ENCODE measurements at places on chromosomes 5 and 9.

DNA sequence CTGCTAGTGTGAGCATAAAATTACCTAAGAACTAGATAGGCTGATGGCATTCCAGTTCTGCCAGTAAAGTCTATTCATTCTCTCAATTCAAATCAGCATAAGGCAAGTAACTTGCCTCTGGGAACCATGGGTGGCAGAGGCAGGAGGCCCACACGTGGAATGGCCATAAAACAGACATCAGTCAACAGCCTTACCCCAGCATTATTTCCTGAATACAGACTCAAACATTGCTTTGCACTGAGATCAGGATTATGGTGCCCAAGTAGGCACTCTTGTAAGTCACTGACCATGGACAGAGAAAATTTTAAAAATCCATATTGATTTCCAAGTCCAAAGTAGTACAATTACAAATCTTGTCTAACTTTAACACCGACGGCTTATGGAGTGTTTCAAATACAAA lies 157.7 kb downstream of the NR2F1-AS1 start:
- DNase-seq, result no peak

- no peak for DNase-seq
Measured at GRCh38 chr9:132525308-132526023, 56.9 kb upstream of the BARHL1 start.

GRCh38 chr9:89026876-89027275 lies 35.6 kb downstream of the S1PR3 start:
- DNase-seq, result no peak

DNA sequence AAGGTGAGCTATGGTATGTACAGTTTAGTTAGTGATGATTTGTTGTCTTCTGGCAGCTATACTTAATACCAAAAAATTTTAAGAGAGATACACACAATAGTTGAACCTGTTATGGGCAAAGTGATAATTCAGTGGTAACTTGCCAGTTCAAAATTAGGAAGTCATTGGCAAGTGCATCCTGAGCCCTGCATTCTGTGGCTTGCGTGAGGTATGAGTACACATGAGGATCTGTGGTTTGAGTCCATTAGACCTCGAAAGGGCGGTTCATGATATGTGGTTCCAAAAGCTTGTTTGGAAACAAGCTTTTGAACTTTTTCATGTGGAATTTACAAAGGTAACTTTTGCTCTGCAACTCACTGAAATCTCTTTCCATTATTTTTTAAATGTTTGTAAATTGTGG lies 47.0 kb downstream of the GPR21 start:
- no peak for DNase-seq

- no peak for DNase-seq
Measured at GRCh38 chr9:69223605-69224004, 49.5 kb downstream of the TJP2 start.

DNA sequence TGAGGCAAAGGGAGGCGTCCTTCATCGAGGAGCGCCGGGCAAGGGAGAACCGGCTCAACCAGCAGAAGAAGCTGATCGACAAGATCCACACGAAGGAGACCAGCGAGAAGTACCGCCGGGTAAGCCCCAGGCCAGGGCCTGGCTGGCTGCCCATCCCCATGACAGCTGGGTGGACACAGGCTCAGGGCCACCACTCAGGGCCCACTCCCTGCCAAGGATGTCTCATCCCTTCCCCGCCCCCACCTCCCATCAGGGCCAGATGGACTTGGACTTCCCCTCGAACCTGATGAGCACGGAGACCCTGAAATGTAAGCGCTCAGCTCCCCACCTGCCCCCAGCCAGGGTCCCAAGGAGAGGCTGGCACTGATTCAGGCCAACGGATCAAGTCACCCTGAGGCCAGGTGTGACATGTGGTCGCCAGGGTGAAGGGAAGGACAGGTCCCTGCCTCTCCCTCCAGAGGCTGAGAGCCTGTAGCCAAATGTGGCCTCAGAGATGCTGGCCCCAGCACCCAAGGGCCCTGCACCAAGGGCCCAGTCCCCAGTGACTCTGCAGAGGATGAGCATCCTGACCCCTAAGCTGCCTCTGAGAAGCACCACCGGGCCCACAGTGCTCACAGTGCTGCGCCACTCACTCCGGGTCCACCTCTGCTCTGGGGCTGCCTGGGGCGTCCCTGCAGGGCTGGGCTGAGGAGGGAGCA lies 3.1 kb upstream of the RABL6 start:
- no peak for DNase-seq

GRCh38 chr5:42583322-42583721 lies 160.1 kb downstream of the GHR start:
- no peak for DNase-seq

GRCh38 chr9:133458643-133459312 lies 1.0 kb upstream of the CACFD1 start:
- no peak for DNase-seq

DNA sequence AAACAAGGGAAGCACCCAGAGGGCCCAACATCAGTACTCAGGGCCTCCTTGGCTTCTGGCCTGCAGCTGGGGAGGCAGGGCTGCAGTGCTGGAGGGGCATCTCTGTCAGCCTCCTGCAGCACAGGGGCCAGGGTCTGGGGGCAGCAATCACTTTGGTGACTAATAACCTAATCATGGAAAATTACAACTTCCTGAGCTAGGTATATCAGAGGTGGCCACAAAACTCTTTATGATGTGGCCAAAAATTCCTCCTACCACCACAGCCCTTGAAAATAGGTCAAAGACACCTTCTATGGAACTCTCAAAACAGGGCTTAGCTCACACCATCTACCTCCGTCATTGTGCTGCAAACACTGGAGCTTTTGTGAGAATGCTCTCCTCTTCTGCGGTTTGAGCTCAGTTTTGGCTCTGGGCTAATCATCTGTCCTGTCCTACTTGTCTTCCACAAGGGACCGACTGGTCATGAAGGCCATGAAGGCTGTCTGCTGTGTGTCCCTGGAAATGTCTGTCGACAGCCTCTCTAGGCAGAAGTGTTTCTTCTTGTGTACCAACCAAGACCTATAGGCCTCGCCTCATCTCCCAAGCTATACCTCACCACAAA lies 28.6 kb downstream of the CSF2 start:
- DNase-seq, result no peak
